ENCODE measurements at places on chromosomes 12 and 14. TPM values are rescaled to one million over a fixed set of nuclear protein-coding genes. Genes with fewer than 3 reads are reported as not detected.

The SMCO3 gene
- total RNA-seq = 5.0 TPM

The RGS6 gene
- total RNA-seq = 9.1 TPM

The NUDT4 gene
- total RNA-seq = 112 TPM

The HAL gene
- 0.33 TPM for total RNA-seq

The AICDA gene
- total RNA-seq = 0.10 TPM

The ALDH6A1 gene
- total RNA-seq = 92.5 TPM

The SLC5A8 gene
- total RNA-seq = 1.1 TPM

The ANG gene
- 6.0 TPM for total RNA-seq

The INSM2 gene
- total RNA-seq = 0.17 TPM

The STON2 gene
- total RNA-seq = 63.6 TPM

The KIF5A gene
- 101 TPM for total RNA-seq

The DHH gene
- 8.1 TPM for total RNA-seq

The NPAS3 gene
- 44.2 TPM for total RNA-seq

The RIPK3 gene
- total RNA-seq = 1.4 TPM

The KRT2 gene
- not detected for total RNA-seq

The HOXC10 gene
- not detected for total RNA-seq

- peaks cover 3% of the 10 kb centered on the region for H3K27me3 ChIP-seq
- no peak overlapping the region for H3K27ac ChIP-seq
- H3K4me3 ChIP-seq = no peak overlapping the region
- H3K36me3 ChIP-seq = no peaks in the 10 kb centered on the region
- H3K4me1 ChIP-seq = peaks cover 3% of the 10 kb centered on the region
Observed at GRCh38 chr12:6285532-6286306, 24.8 kb upstream of the PLEKHG6 start.

DNA sequence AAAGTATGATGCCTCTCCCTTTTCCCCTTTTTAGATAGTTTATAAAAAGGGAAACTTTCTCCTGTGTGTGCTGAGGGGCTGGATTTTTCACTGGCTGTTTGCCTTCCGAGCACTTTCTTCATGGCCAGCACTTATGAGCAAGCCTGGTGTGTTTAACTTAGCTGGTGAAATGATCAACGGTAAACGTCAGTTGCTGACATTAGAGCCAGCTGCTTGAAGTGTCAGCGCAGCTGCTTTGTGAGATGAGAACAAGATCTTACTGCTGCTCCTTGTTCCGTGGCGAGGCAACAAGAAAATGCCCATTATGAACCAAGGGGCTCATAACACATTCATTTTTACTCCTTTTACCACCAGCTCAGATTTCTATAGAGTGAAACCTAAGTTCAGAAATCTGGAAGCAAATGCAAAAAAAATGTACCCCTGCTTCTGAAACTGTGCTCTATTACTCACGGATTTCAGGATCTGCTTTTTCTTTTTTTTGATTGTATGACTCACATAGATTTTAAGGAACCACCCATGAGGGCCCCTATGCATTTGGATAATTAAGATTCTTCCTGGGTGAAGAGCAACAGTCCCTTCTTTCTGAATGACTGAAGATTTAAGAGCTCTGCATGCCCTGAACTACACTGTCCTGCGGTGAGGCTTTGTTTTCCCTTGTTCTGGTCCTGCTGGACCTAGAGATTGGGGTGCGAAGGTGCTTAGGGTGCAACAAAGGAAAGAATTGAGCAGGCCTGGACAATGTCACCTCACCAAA is 74.3 kb upstream of the CPM start:
- H3K27me3 ChIP-seq = no peaks in the 10 kb centered on the region
- H3K36me3 ChIP-seq = no peaks in the 10 kb centered on the region
- no peak for DNase-seq
- no peak overlapping the region for H3K4me3 ChIP-seq

GRCh38 chr14:80636071-80636470 is 305.5 kb downstream of the CEP128 start:
- no peak for DNase-seq
- no peaks in the 10 kb centered on the region for H3K36me3 ChIP-seq
- no peak overlapping the region for H3K27ac ChIP-seq
- no peaks in the 10 kb centered on the region for H3K4me1 ChIP-seq
- no peak overlapping the region for H3K4me3 ChIP-seq

- H3K36me3 ChIP-seq = no peaks in the 10 kb centered on the region
- H3K4me1 ChIP-seq = peaks cover 5% of the 10 kb centered on the region
- DNase-seq = no peak
- H3K4me3 ChIP-seq = no peak overlapping the region
- H3K27me3 ChIP-seq = no peaks in the 10 kb centered on the region
Observed at GRCh38 chr12:116389990-116390389, 112.5 kb upstream of the MED13L start.

DNA sequence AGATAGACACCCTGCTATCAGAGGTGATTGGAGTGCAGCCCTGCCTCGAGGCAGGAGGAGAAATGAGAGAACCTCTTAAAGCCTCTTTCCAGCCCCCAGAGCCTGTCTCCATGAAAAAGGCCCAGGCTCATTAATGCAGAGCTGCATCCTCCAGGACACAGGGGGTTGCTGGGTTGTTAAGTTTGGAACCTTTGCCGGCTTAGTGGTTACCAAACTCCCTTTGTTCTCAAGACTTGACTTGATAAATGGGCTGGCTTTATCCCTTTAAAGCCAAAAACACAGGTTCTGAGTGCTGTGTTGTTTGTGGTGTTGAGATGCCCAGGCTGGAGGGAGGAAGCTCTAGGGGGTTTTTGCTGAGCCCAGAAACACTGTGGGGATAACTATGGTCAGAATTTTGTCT is 71.0 kb downstream of the DAD1 start:
- H3K27ac ChIP-seq = no peak overlapping the region
- H3K4me3 ChIP-seq = no peak overlapping the region
- no peak for DNase-seq
- H3K27me3 ChIP-seq = no peaks in the 10 kb centered on the region
- peaks cover 24% of the 10 kb centered on the region for H3K4me1 ChIP-seq

DNA sequence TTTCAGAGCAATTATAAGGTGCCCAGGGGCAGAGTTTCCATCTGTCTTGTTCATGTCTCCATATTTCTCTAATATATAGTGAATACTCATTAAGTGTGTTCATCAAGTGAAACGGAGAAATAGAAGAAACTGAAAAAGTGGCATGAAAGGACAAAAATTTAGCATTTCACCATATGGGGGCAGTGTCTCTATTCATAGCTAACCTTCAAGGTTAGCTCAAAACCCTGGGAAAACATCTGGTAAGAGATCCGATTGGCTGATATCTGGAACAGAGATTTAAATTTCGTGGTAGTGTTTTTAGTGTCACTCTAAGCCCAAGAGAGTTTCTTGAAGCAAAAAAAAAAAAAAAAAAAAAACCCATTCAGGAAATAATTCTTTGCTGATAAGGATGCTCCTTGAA is 367.5 kb downstream of the DAD1 start:
- no peaks in the 10 kb centered on the region for H3K27me3 ChIP-seq
- no peak overlapping the region for H3K27ac ChIP-seq
- no peak for DNase-seq
- no peaks in the 10 kb centered on the region for H3K36me3 ChIP-seq

- no peak overlapping the region for H3K4me3 ChIP-seq
- no peaks in the 10 kb centered on the region for H3K4me1 ChIP-seq
- H3K27me3 ChIP-seq = no peaks in the 10 kb centered on the region
- DNase-seq = no peak
- no peaks in the 10 kb centered on the region for H3K36me3 ChIP-seq
Observed at GRCh38 chr14:44866322-44866721, 95.4 kb downstream of the KLHL28 start.

GRCh38 chr14:81673930-81674329 is 140.3 kb upstream of the SEL1L start:
- DNase-seq = no peak
- H3K4me3 ChIP-seq = no peak overlapping the region
- no peak overlapping the region for H3K27ac ChIP-seq
- H3K36me3 ChIP-seq = no peaks in the 10 kb centered on the region
- no peaks in the 10 kb centered on the region for H3K4me1 ChIP-seq

GRCh38 chr12:122866379-122866778 is 29.5 kb downstream of the VPS37B start:
- peaks cover 42% of the 10 kb centered on the region for H3K4me1 ChIP-seq
- no peak overlapping the region for H3K4me3 ChIP-seq
- no peak for DNase-seq
- H3K36me3 ChIP-seq = peaks cover 84% of the 10 kb centered on the region

GRCh38 chr14:22939684-22940083 is 10.5 kb upstream of the PRMT5 start:
- H3K27me3 ChIP-seq = no peaks in the 10 kb centered on the region
- no peak for DNase-seq
- H3K4me1 ChIP-seq = no peaks in the 10 kb centered on the region
- no peak overlapping the region for H3K4me3 ChIP-seq
- peaks cover 22% of the 10 kb centered on the region for H3K36me3 ChIP-seq

DNA sequence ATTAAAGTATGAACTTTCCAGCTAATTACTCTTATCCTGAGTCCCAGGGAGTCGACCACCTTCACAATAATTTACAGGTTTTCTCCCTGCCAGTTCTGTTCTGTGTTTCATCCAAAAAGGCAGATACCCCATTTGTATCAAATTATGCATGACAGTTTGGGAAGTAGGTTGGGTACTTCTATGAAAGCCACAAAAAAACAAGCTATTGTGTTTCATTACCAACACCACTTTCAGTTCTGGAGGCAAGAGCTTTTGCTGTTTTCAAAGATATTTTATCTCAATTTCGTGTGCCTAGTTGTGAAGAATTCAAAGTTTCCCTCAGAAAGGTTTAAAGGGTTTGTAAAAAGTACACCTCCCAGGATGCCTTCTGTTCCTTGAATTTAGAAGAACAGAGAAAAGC is 557.4 kb downstream of the FLRT2 start:
- H3K36me3 ChIP-seq = no peaks in the 10 kb centered on the region
- no peaks in the 10 kb centered on the region for H3K27me3 ChIP-seq
- no peaks in the 10 kb centered on the region for H3K4me1 ChIP-seq
- DNase-seq = no peak

GRCh38 chr12:131092901-131093603 is 139.3 kb downstream of the ADGRD1 start:
- no peaks in the 10 kb centered on the region for H3K27me3 ChIP-seq
- H3K36me3 ChIP-seq = no peaks in the 10 kb centered on the region
- no peak overlapping the region for H3K27ac ChIP-seq
- H3K4me3 ChIP-seq = no peak overlapping the region
- peaks cover 15% of the 10 kb centered on the region for H3K4me1 ChIP-seq

DNA sequence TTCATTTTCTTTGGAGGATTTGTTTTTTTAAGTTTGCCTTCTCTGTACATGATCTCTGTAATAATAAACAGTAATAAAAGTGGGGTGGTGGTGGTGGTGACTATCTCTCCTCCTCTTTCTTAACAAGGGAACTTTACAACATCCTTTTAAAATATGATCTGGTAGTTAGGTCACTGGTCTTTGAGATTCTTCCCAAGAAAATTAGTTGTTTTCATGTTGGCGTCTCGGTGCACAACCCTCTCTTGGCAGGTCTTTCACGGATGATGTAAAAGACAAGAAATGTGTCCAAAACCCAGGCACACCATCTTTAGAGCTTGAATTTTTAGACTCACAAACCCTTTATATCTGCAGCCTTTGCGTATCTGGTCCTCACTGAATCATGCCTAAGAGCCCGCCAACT is 488.5 kb upstream of the TBX3 start:
- no peak overlapping the region for H3K27ac ChIP-seq
- no peaks in the 10 kb centered on the region for H3K36me3 ChIP-seq
- H3K4me3 ChIP-seq = no peak overlapping the region
- H3K4me1 ChIP-seq = no peaks in the 10 kb centered on the region

- H3K4me3 ChIP-seq = no peak overlapping the region
- no peak overlapping the region for H3K27ac ChIP-seq
- H3K27me3 ChIP-seq = no peaks in the 10 kb centered on the region
- peaks cover 82% of the 10 kb centered on the region for H3K36me3 ChIP-seq
- no peak for DNase-seq
Observed at GRCh38 chr14:67577909-67578749, 21.9 kb downstream of the PIGH start.

DNA sequence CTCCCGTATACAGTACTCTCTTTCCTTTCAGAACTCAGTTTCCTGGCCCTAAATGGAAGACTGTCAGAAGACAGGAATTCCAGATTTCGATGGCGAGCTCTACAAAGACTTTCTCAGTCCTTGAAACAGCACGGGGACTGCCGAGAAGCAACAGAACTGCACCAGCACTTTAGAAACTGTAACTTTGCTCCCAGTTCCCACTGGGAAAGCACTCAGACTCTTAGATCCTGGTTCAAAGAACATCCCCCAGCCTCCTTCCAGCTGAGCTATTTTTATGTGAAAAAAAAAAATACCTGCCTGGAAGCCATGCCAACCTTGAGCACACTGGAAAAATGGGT is 1.8 kb downstream of the PXN start:
- H3K4me1 ChIP-seq = peaks cover 61% of the 10 kb centered on the region
- peaks cover 3% of the 10 kb centered on the region for H3K36me3 ChIP-seq
- peak overlapping the region; percentile 74 for H3K27ac ChIP-seq
- no peak for DNase-seq
- peak overlapping the region; percentile 74 for H3K4me3 ChIP-seq
- H3K27me3 ChIP-seq = no peaks in the 10 kb centered on the region

GRCh38 chr12:30025317-30025716 is 241.6 kb upstream of the TMTC1 start:
- H3K36me3 ChIP-seq = no peaks in the 10 kb centered on the region
- no peak for DNase-seq
- H3K4me3 ChIP-seq = no peak overlapping the region
- no peaks in the 10 kb centered on the region for H3K27me3 ChIP-seq
- no peak overlapping the region for H3K27ac ChIP-seq

- peaks cover 40% of the 10 kb centered on the region for H3K4me1 ChIP-seq
- H3K27ac ChIP-seq = no peak overlapping the region
- peaks cover 12% of the 10 kb centered on the region for H3K27me3 ChIP-seq
- no peak for DNase-seq
Observed at GRCh38 chr14:105409364-105409763, 10.3 kb upstream of the MTA1 start.

Measured in spinal cord (tissue), 10 donors.